Motor neuron (in vitro differentiated cells): ENCODE measurements at places on chromosomes 11 and 22.

- ATAC-seq, result no peak
These were observed 510 bp upstream of the LSP1 start for GRCh38 chr11:1852271-1852876.

- ATAC-seq, result no peak
These were observed 13.6 kb upstream of the NUP160 start for GRCh38 chr11:47861728-47862127.

DNA sequence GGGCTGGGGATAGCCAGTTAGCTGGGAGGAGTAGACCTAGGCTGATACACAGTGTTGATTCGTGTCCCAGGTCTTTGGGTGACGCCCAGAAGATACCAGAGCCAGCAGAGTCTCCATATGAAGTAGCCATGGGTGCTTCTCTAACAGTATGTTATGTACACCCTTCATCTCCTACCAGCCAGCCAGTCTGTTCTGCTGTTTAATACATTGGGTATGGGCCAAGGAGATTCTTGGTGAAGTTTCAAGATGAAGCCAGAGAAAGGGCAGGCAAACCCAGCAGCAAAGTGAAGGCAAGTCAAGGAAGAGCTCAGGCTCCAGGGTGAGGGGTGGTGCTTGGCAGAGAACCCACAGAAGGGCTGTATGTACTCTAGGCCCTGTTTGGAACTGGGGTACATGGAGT lies 56.4 kb downstream of the PPFIBP2 start:
- no peak for ATAC-seq

DNA sequence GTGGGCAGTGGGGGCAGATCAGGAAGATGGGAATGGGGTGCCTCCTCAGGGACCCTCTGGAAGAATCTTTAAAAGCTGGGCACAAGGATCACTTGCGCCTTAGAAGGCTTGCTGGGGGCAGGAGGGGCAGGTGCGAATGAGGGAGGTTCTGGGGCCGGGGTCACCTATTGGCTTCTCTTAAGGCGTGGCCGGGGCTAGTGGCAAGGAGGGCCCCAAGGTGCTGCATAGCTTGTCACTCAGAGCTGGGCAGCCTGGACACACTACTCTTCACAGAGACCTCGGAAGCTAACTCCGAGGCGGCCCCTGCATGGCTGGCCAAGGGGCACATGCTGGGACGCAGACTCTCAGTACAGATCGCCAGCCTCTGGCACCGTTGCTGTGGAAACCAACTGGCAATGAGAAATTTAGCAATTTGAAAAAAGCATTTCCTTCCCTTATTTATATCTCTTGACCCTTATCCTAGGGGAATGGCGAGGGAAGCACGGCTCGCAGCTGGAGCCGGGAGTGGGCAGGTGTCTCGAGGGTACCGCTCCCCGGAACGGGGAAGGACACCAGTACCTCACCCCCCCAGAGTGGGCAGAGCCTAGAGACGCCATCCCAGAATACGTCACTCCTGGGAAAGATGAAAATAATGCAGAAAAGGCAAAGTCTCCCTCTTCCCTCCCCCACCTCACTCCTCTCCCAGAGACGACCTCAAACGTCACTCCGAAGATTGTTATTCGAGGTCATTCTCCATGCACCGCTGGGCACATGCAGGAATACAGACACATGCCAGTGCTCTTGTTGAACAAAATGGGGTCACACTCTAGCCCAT lies 188.1 kb downstream of the CTTN start:
- no peak for ATAC-seq

DNA sequence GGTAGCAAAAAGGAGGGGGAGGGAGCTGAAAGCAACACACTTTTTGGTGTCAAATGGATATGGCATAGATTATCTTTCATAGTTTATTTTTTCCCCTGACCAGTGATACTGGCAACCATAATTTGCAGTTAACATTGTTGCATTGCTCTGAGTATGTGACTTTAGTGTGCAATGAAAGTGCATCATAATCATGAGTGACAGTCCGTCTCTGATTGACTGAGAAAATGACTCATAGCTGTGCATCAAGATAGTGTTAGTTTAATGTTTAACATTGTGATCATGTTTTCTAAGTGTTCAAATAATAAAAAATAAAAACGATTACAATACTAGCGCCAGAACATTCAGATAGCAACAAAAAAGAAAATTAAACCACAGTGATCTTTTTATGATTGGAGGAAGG lies 952.4 kb upstream of the TENM4 start:
- ATAC-seq, result no peak

DNA sequence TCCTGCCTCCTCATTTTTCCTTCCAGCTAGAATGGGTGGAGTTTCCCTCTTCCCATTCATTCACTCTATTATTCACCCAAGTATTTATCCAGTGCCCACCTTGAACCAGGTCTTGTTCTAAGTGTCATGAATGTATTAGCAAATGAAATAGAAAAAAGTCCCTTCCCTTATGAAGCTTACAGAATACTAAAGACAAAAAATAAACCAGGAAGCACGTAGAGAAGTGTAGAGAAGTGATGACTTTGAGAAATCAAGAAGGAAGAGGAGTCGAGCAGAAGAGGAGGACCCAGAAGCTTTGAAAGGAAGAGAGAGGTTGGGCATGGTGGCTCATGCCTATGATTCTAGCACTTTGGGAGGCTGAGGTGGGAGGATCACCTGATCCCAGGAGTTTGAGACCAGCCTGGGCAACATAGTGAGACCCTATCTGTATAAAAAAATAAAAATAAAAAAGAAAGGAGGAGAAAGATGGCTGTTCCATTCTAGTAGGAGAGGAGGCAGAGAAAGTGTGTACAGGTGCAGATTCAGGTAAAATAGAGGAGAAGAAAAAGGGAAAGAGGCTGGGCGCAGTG lies 17.1 kb upstream of the SYVN1 start:
- no peak for ATAC-seq

- peak; percentile 85 for ATAC-seq
These were observed 5.9 kb downstream of the TAB1 start for GRCh38 chr22:39405346-39406085.

GRCh38 chr11:128155590-128155989 lies 431.8 kb downstream of the ETS1 start:
- ATAC-seq, result no peak

DNA sequence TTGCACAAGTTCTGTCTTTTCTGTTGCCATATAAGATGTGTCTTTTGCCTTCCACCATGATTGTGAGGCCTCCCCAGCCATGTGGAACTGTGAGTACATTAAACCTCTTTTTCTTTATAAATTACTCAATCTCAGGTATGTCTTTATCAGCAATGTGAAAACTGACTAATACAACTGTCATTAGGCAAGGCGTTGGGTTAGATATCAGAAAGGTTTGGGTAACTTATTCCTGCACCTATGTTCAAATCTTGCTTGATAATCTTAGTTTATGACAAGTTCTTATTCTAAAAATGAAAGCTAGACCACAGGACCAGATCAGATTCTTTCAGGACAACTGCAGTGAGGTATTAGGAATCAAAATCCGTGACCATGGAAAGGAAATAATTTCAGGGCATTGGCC lies 160.6 kb upstream of the BDNF start:
- ATAC-seq, result no peak

DNA sequence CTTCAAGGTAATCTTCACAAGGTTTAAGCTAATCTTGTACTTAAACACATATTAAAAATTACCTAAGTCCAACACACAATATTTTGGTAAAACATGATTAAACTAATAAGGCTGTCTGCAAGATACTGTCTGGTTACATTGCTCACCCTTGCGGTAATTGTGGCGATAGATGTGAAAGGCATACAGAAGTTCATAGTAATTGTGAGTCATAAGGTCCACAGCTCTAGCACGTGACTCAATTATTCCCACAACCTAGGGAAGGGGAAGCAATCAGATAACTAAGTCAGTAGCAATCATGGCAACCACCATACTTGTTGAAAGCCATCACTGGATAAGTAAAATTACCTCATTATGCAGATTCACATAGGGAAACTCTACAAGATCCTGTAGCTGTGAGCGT lies 30.5 kb upstream of the FNBP4 start:
- no peak for ATAC-seq

DNA sequence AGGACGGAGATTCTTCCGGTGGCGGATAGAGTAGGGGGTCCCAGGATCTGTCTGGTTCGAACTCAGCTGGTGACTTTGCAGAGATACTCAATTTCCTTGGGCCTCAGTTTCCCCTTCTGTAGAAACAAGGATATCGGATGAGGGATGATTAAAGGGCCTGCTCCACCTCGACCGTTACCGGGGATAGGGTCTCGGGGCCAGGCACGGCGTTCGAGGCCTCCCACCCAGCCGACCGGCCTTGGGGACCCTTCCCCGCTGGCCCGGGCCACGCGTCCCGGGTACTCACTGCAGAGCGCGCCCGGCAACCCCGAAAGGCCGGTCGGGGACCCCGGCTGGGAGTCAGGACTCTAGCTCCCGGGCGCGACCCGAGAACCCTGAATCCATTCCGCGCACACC lies 321 bp downstream of the RHBDD3 start:
- ATAC-seq, result no peak

- peak; percentile 62 for ATAC-seq
These were observed 39.4 kb downstream of the ZBTB16 start for GRCh38 chr11:114098927-114099326.

GRCh38 chr11:15663777-15664218 lies 549.1 kb downstream of the INSC start:
- ATAC-seq, result no peak

GRCh38 chr11:13256216-13256615 lies 21.4 kb upstream of the BMAL1 start:
- no peak for ATAC-seq

DNA sequence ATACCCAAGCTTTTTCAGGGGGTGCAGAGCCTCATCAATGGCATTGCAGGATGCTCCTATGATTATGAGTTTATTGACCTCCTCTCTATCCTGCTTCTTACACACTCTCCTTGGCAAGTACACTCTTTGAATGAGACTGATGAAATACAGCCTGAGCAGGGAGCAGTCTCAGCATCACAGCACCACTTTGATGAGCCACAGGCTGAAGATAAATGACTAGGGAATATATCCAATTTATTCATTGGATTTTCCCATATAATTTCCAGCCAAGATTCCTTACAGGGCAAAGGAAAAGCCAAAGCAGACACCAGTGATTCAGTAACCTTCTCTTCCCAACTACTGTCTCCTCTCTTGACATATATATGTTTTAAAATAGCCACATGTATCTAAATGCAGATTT lies 79.2 kb downstream of the CASP12 start:
- ATAC-seq, result peak; percentile 88

GRCh38 chr11:14422052-14422813 lies 63.2 kb upstream of the RRAS2 start:
- ATAC-seq, result peak; percentile 98

DNA sequence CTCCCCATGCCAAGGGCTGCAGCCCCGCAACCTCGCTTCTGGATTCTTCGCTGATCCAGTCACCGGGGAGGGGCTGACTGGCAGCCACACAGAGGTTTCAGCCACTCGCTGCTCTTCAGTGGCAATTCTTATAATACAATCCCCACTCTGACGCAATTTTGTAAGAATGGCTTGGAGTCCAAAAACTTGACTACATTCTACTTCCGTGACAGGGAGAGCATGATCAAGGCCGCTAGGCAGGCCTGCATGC lies 14.9 kb downstream of the PPM1F start:
- peak; percentile 18 for ATAC-seq

DNA sequence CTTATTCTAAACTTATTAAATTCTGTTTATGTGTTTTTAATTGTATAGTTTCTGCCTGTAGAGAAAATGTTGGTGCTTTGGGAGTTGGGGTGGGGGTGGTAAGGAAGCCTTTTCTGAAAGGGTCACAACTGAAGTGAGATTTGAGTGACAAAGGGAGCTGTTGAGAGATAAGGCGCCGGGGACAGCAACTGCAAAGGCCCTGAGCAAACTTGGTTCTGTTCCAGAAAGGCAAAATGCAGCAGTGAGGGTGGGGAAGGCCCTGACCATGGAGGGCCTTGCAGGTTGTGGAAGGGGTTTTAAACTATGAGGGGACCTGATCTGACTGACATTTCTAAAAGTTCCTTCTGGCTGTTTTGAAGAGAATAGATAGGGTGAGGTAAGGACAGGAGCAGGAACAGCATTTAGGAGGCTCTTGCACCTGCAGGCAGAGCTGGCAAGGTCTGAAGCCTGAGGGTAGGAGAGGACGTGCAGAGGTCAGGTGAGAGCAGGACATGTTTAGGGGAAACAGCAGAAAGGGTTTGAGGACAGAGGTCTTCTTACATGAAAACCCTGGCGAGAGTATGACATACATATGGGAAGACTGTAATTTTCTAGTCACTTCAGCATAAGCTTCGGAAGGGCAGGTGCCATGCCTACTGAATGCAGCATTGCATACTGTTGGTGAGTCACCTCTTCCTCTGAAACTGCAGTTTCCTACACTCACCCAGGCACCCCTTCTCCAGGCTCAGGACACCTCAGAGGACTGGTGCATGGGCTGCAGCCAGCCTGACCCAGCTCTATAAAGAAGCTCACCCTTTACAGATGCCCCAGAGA lies 190.7 kb downstream of the SNX19 start:
- ATAC-seq, result peak; percentile 33

DNA sequence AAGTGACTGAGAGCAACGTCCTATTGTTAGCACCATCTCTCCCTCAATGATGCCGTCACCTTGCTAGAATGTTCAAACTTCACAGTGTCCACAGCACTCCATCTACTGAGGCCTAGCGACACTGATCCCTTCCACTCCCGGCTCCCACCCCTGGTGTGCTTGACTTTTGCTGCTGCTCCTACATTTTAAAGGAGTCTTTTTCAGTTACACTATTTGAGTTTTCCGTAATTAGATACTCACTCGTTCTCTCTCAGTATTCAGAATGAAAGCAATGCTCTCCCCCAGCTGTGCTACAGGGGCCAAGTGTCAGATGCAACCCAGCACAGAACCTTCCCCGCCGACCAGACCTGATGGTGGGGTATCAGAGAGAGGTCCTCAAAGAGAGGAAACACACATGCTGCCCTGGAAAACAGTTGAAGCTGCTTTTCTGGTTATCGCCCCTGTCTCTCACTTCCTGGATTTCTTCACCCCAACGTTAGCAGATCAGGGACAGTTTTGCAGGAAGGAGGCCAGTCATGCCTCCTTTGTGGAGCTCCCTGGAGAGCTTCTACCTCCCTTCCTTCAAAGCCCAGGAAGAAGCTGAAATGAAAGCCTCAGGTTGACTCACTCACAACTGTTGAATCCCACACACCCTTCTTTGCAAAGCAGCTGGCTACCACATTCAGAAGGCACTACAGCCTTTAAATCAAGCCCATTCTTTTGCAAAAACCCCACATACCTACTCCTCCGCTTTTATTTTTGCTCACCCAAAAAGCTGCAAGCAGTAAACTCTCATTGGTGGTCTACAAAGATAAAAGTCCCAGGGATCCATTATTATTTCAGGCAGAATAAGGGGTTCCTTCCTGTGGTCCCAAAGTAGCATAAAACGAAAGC lies 23.5 kb downstream of the LARGE1 start:
- ATAC-seq, result no peak

DNA sequence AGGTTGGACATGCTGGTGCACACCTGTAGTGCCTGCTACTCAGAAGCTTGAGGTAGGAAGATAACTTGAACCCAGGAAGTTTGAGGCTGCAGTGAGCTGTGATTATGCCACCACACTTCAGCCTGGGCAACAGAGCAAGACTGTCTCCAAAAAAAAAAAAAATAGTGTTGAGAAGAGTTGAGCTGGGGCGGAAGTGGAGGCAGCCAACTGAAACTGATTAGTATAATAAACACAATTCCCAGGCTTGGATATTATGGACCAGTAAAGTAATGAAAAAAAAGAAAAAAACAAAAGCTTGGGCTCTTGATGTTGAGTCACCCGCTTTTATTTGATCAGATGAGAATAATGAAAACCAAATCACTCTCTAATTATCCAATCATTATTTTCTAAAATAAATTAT lies 21.0 kb downstream of the LDLRAD3 start:
- ATAC-seq, result no peak

GRCh38 chr11:130118636-130119387 lies 40.8 kb upstream of the ST14 start:
- ATAC-seq, result no peak
